SK-N-SH treated with all-trans-retinoic acid at 6 μM for 48 hours (cell line): ENCODE measurements at places on chromosomes 3 and 15.

GRCh38 chr3:128498127-128498626, 5.2 kb upstream of the GATA2 start:
- no peak for ATAC-seq

- no peak for ATAC-seq
Measured at GRCh38 chr15:42226648-42227047, 18.5 kb upstream of the VPS39 start.

- ATAC-seq, result peak; percentile 74
Measured at GRCh38 chr3:151770956-151771355, 37.2 kb downstream of the AADACL2 start.

DNA sequence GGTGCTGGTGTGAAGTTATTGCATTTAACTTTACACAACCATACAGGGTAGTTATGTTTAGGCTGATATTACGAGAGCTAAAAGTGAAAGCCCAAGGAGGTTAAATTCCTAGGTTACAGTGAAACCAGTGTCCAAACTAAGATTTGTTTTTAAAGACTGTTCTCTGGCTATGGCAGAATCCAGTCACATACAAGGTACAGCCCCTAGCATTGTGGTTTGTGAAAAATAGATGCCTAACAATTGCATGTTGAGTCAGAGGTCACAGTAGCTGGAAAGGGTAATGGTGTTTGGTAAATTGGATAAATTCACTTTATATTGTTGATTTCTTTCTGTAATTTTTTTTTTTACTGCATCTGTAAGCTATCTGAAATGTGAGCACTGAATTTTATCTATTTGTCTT, 614.6 kb upstream of the TBL1XR1 start:
- no peak for ATAC-seq

- ATAC-seq, result peak; percentile 91
Measured at GRCh38 chr3:126245811-126246727, 65.7 kb upstream of the ALDH1L1 start.

GRCh38 chr3:197670361-197670760, 66.3 kb downstream of the RUBCN start:
- ATAC-seq, result no peak

GRCh38 chr3:25191673-25192072, 236.4 kb upstream of the RARB start:
- ATAC-seq, result no peak

- ATAC-seq, result no peak
Measured at GRCh38 chr3:65908588-65908987, 130.1 kb downstream of the MAGI1 start.

- ATAC-seq, result no peak
Measured at GRCh38 chr3:127390365-127391025, 102.6 kb upstream of the PRR20G start.

DNA sequence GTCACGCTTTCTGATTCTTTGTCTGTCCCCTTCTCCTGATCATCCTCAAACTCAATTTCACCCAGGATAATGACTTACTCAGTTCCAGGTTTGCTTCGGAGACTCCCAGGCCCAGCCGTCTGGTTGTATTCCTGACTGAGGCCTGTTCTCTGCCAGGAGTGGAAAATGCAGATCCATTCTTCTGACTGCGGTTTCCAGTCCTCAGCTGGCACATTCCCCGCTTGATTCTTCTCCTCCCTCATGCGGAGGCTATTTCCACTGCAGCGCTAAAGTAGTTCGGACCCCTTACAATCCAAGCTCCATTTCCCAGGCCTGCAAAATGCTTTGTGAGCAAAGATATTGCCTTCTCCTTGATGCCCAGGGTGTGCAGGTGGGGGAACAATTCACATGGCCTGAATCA, 47.2 kb upstream of the GALNT15 start:
- no peak for ATAC-seq

GRCh38 chr3:11903047-11903446, 56.4 kb upstream of the TAMM41 start:
- ATAC-seq, result no peak

- ATAC-seq, result no peak
Measured at GRCh38 chr3:135853981-135854380, 111.5 kb upstream of the PPP2R3A start.

DNA sequence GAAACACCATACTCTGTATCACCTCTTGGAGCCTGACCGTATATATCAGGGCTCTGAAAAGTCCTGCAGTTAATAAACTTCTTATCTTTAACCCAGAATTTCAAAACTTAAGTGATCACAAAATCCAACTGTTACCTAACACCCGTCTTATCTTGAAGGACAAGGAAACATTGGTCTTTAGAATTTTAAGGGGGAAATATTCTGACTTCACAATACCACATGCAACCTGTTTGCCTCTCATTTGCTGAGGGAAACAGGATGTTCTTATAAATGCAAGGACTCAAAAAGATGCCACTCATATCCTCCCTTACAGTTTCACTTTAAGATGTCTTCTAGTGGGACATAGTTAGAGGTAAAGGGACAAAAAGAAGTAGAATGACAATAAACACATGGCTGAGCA, 67.9 kb downstream of the CRTC3 start:
- no peak for ATAC-seq

DNA sequence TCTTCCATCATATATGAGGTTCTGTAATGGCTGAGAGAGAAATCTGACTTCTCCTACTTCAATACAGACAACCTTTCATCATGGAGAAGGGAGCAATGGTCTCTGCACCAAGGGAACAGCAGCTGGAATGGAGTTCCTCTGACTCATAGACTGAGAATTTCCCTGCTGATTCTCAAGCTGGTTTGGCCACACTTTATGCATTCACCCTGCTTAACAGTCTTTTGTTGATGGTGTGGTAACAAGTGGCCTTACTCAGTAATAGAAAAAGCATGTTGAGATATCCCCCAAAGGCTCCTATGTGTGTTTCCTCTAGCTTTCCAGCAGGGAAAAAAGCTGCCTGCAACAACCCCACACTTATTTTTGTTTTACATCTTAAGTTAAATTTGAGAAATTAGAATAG, 138.1 kb downstream of the GREM1 start:
- peak; percentile 88 for ATAC-seq

DNA sequence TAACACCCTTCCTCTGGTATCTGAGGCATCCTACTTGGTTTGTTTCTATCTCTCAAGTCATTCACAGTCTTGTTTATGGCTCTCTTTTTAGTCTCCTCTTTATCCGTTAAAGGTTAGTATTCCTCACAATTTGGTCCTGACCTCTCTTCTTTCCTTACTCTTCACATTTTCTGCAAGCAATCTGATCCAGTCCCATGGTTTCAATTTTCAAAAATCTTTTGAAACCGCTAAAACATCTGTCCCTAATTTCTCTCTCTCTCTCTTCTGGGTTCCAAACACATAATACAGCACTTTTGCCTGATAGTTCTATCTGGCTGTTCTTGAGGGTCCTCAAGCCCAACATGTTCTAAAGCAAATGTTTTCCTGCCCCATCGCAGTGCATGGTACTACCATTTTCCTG, 149.0 kb downstream of the SERPINI1 start:
- ATAC-seq, result no peak

- no peak for ATAC-seq
Measured at GRCh38 chr3:112512320-112512719, 13.0 kb upstream of the BTLA start.

DNA sequence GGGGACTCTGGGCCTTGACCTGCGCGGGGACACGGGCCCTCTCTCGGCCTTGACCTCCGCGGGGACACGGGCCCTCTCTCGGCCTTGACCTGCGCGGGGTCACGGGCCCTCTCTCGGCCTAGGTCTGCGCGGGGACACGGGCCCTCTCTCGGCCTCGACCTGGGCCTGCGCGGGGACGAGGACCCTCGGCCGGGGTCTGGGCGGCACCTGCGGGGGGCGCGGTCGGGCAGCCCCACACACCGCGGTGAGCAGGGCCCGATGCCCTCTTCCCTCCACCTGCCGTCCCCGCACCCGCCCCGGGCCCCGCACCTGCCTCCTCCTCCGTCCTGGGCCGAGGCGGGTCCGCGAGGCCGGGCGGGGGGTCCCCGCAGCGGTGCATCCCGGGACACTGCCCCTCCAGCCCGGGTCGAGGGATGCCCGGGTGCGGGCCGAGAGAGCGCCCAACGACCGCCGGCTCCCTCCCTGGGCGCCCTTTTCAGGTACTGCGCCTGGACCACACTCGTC, 15.6 kb upstream of the CERS3 start:
- ATAC-seq, result no peak

DNA sequence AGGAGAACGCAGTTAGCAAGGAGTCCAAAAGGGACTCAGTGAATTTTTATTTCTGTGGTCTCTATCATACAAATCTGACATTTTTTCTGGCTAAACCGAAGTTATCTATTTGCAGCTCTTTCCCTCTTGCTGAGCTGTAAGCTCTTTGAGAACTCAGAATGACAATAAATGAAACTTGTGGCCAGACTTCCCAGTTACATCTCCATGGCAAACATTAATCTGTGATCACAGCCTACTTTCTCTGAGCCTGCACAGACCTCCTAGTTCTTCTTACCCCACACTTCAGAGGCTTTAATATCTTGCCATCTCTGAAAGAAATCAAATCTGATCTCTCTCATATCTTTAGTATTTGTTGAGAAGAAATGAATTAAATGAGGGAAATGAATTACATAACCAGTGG, 58.0 kb downstream of the PLD1 start:
- ATAC-seq, result no peak

- ATAC-seq, result no peak
Measured at GRCh38 chr15:75314552-75315290, 21.1 kb upstream of the COMMD4 start.

DNA sequence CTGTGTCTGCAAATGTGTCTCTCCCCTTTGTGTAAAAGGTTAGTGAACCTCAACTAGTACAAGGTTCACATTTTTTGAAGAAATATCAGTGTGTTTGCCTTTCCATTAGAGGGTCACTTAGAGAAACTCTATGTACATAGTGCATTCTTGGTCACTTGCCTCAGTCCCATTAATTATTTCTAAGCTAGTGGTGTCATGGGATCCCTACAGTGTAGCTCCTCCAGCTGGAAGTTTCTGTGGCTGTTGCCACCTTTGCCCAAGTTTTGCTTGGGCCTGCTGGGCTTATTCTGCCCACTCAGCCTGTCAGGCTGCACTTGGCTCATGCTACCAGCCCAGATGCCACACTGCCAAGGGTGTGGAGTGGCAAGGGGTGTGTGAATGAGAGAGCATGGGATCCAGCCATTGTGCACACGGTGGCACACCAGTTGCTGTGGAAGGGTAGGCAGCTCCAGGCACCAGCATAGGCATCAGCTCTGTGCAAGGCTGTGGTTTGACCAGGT, 161.7 kb downstream of the ARPP21 start:
- no peak for ATAC-seq

DNA sequence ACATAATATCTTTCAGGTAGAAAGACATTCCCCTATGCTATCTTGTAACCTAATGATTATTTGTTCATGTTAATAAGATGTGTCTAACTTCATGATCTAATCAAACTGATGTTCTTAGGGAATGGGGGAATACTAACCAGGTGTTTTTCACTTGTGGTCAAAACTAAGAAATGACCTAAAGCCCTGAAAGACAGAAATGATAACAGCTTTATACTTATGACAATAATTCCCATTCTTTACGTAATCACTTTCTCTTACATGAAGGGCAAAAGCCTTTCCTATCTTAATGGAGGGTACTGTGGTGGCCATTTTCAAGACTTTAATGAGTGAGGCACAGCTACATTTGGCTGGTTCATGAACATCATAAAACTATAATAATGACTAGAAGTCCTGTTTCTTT, 33.9 kb upstream of the MEIS2 start:
- ATAC-seq, result no peak

- peak; percentile 60 for ATAC-seq
Measured at GRCh38 chr3:24387000-24387399, 107.7 kb downstream of the THRB start.

GRCh38 chr15:82832601-82833361, 23.4 kb downstream of the WHAMM start:
- ATAC-seq, result peak; percentile 90

DNA sequence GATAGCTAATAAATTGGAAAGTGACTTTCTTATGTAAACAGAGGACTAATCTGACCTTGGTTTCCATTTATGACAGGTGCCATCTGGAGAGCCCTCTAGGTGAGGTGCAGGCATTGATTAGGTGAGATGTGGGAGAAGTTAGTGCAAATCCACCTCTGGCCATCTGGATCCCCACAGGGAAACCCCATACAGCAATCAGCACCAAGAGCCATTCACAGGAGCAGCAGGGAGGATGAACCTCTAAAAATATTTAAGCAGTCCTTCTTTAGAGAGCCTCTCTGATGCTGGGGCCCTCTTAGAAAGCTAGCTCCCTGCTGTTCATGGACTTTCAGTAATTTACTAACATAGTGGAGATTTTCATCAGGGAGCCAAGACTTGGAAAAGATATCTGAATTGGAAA, 69.3 kb downstream of the CLSTN2 start:
- ATAC-seq, result no peak

GRCh38 chr15:72231833-72232478, 966 bp upstream of the PKM start:
- peak; percentile 35 for ATAC-seq

DNA sequence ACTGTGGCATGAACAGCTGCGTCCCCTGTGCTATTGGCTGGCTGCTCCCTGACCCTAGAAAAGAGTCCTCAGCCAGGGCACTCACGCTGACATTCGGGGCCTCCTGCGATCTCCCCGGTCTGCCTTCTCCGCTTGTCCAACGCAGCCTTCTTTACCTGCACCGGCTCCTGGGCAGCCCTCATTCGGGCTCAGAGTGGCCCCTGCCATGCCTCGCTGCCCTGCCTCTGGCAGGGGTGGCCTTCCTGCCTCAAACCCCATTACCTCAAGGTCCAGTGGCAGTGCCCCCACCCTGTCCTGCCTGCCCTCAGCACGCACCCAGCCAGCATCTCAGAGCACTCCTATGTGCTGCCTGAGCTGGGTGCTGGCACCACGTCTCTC, 86.5 kb downstream of the TBC1D2B start:
- ATAC-seq, result no peak

GRCh38 chr15:34812369-34812768, 17.0 kb upstream of the ACTC1 start:
- ATAC-seq, result no peak

- peak; percentile 83 for ATAC-seq
Measured at GRCh38 chr3:157872902-157873301, 233.3 kb downstream of the SHOX2 start.

DNA sequence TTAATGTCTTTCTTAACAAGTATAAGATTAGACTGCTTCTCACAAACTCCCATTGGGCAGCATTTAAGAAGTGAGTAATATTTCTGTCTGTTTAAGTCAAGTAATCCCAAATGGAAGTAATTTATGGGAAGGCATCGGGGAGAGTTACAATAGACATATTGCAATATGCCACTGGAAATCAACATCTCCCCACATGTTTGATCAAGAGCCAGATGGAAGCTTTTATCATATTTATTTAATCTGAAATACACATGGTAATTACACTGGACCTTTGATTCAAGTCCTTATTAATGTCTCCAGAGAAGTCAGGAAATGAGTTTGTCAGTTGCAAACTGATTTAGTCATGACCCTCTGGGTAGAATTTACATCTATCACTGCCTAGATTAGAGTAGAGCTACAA, 943.8 kb downstream of the VGLL3 start:
- ATAC-seq, result no peak

- ATAC-seq, result no peak
Measured at GRCh38 chr3:58986654-58987053, 63.2 kb downstream of the CFAP20DC start.

DNA sequence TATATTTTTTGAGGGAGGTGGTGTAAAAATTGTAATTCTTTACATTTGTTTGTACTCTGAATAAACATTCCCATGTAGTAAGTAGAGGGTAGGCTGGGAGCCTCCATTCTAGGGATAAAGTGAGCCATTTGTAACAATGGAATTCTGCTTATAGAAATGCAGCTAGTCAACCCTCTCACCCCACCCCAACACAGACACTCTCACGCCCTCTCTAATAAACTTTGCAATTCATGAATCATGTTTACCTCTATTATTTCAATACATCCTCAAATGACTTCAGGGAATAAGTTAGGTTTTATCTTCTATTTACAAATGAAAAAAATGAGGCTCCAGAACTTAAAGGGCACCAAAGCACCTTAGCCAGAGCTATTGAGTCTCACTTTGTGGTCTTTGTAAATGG, 56.5 kb upstream of the PDZRN3 start:
- no peak for ATAC-seq
